Glomerular endothelial cell (primary cell): ENCODE measurements at places on chromosomes 7 and 10. TPM values are rescaled to one million over a fixed set of nuclear protein-coding genes. Genes with fewer than 3 reads are reported as not detected.

TLX1 gene
- not detected in 2 replicates for total RNA-seq

DNA sequence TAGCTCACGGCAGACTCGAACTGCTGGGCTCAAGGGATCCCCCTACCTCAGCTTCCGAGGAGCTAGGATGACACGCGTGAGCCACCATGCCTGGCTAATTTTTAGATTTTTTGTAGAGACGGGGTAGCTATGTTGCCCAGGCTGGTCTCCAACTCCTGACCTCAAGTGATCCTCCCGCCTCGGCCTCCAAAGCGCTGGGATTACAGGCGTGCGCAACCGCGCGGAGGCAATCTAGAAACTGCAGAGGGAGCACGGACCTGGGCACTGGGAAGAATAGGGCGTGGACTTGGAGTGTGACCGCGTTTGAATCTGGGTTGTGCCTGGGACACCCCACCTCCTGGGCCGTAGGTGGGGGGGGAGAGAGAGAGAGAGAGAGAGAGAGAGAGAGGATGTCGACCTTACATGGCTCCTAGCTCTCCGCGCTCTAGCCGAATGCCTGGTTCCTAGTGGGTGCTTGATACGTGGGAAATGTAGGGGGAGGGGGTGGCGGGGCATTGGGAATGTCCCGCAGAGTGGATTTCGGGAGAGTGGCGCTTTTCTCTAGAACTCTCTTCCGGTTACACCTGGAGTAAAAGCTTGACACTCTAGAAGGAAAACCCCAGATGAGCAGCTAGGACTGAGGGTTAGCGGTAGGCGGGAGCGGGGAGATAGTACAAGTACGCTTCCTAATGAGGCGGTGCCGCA, 1.2 kb upstream of the MAP3K8 start:
- DNase-seq, result no peak

GRCh38 chr10:132659206-132660091, 121.9 kb downstream of the INPP5A start:
- no peak for DNase-seq

GRCh38 chr10:13074563-13075451, 25.2 kb upstream of the OPTN start:
- DNase-seq, result no peak

SPDYE2 gene
- not detected in 2 replicates for total RNA-seq

GRCh38 chr10:98713586-98713985, 266.9 kb upstream of the HPS1 start:
- DNase-seq, result no peak

DNA sequence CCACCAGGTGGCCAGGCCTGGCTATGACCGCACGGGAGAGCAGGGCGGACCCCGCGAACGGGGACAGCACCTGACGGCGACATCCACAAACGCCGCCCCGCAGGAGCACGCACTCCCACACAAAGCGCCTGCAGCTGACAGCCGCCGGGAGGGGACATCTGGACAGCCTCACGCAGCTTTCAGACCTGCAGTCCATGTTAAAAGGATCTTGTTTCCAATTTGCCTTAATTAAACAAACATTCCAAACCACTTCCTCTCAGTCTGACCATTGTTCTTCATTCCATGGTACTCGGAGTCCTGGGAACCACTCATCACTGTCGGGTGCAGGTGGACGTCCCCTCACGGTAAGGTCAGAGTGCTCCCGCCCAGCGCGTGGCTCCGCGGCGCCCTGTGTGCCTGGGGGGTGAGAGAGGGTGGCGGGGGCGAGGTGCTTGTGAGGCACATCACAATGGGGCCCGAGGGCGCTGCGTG, 5.9 kb upstream of the GPER1 start:
- no peak for DNase-seq

DNA sequence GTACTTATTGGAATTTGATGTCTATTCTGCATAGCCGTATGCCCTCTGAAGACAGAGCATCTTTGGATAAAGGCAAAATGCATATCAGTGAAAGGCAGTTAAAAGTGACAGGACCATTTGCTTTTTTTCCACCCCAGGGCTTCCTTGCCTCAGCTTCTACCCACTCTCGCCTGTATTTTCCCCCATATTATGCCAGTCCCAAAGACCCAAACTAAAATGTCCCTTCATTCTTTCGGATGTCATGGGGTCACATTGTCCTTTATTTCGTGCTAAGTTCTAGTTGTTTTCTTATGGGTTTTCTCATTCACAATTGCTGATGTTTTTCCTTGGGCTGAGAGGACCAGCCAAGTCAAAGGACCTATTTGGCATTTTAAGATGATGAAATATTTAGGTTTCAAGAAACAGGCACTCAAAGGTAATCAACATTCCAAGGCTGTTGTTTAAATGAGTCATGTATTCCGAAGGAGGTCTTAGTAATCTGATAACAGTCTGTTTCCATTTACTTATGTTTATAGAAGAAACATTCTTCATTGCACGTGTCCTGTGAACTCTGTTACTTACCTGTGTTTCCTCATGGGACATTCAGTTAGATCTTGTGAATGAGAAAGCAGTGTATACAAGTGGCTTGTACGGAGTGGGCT, 74.1 kb downstream of the DNAH11 start:
- peak; percentile 42 for DNase-seq

TFEC gene
- 9.7 and 13.6 TPM in 2 replicates for total RNA-seq

CPED1 gene
- total RNA-seq, result 2.0 and 2.3 TPM in 2 replicates

CCDC172 gene
- total RNA-seq, result not detected in 2 replicates

CALML3 gene
- not detected in 2 replicates for total RNA-seq

DNA sequence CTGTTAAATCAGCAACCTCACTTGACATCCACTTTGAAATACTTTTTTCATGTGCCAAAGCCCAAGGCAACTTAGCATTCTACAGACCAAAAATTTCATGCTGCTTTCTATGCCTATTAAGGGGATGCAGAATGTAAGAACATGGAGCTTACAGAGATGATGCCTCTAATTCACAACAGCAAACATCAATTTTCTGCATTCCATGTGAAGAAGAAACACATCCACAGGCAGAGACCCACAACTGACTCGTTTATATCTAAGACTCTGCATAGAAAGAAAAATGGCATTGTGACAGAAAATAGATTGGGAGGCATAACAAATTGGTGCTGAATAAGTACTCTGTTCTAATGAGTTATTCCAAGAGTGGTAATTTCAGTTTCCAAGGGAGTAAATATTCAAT, 107.6 kb downstream of the SGMS1 start:
- DNase-seq, result no peak

DNA sequence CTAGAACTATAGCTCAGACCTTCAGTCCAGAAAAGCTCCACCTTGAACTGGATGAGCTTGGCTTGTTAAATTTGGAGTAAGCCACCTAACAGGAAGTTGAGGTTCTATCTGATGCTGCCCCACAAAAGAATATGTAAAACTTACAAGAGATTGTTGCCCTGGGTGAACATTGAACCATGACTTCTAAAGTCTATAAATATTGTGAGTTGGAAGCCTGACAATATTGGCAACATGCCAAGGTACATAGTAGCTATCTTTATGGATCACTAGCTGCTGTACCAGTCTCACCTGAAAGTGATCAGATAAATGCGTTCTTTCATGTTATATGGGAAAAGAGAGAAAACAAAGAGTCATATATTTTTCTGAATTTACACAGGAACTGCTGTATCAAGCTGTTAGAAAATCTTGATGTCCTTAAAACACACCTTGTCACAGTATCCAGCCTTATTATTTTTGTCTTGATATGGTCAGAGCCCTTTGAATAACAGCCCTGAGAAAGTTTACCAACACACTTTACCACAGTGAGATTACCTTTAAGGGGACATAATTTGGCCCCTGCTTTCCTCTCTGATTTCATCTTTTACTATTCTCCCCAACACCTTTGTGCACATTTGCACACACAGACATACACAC, 92.0 kb downstream of the LSMEM1 start:
- no peak for DNase-seq

- no peak for DNase-seq
Measured at GRCh38 chr7:13933091-13933490, 56.4 kb downstream of the ETV1 start.

DNA sequence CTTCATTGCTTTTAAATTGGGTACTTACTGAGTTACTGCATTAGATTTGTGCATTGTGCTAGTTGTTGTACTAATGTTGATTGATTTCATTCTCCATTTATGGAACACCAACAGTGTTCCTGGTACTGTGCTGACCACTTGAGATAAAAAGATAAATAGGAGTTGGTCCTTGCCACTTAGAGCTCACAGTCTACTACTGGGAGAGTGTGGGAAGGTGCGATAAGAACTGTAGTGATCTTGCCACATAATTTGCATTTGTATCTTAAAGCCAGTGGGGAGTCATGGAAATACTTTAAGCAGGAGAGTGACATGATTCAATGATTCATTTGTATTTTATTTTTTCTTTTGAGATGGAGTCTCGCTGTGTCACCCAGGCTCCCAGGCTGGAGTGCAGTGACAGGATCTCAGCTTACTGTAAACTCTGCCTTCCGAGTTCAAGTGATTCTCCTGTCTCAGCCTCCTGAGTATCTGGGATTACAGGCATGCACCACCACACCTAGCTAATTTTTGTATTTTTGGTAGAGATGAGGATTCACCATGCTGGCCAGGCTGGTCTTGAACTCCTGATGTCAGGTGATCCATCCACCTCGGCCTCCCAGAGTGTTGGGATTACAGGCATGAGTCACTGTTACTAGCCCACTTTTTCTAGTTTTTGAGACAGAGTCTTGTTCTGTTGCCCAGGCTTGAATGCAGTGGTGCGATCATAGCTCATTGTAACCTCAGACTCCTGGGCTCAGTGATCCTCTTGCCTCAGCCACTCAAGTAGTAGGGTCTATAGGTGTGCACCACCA, 51.2 kb upstream of the TMEM248 start:
- DNase-seq, result no peak

IL6 gene
- 5.7 and 15.0 TPM in 2 replicates for total RNA-seq

GPR146 gene
- total RNA-seq, result 5.4 and 33.5 TPM in 2 replicates
